ENCODE measurements at places on chromosomes 11 and 22.

DNA sequence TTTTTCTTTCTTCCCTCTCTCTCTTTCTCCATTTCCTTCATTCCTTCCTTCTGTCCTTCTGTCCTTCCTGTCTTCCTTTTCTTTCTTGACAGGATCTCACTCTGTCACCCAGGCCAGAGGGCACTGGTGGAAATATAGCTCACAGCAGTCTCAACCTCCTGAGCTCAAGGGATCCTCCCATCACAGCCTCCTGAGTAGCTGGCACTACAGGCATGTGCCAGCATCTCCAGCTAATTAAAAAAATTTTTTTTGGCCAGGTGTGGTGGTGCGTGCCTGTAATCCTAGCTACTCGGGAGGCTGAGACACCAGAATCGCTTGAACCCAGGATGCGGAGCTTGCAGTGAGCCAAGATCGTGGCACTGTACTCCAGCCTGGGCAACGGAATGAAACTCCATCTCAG lies 4.8 kb upstream of the DUSP8 start:
- DNase-seq: no peak

DNA sequence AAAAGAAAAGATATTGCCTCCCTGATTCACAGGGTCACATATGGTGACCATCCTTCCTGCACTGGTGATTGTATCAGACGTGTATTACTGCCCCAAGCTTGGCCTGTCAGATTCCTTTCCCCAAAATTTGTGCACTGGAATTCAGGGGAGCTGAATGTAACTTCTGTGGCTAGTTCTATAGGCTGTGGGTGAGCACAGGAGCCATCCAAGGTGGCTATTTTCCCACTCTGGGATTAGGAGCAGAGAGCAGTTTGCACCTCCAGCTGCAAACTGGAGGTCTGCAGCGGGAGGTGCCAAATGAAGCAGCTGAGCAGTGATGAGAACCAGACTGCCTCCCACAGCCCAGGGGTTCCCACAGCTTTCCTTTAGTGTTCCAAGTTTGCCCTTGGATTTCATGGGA lies 124.2 kb upstream of the PITPNB start:
- DNase-seq: no peak

DNA sequence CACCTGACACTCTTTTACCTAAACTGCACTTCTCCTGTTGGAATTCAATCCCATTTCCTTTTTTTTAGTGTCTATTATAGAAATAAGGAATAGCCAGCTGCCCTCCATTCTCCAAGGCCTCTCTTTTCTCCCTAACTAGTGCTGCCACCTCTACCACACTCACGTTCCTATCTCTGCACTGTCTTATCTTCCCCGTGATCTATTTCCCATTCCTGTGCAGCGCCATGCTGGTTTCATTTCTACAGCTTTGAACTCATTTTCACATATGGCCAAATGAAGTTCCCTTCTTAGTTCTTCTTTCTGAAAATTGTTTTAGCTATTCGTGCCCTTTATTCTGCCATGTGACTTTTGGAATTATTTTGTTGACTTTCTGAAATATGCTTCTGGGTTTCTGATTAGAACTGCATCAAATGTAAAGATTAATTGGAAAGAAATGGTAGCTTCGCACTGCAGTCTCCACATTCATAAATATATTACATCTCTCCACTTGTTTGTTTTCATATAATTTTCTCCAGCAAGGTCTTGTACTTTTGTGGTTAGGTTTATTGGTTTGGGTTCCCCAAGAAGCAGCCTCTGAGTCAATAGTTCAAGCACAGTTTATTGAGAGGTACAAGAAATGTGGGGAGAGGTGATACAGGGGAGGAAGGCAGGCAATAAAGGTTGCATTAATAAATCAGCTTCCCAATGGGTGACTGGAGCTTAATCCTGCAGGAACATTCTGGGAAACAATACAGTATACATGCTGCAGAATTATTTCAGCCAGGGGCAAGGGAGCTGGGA lies 43.7 kb upstream of the DRD2 start:
- no peak for DNase-seq

DNA sequence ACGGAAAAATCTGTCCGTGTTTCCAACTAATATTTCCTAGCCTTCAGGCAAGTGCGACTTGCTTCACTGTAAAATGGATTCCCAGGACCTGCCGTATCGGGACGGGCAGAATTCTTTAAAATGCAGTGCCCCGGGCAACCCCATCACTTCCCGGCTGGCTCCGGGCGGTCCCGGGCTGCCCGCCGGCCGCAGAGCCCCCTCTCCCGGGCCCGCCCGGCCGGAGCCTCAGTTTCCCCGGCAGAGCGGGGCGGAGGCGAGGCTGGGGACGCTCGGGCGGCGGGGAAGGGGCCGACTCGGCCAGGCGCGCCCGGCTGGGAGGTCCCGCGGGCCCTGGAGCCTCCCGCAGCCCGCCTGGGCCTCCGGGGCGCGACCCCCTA lies 84.2 kb upstream of the WNT7B start:
- no peak for DNase-seq

- DNase-seq: no peak
Measured at GRCh38 chr11:69650832-69651344, 9.9 kb downstream of the CCND1 start.

DNA sequence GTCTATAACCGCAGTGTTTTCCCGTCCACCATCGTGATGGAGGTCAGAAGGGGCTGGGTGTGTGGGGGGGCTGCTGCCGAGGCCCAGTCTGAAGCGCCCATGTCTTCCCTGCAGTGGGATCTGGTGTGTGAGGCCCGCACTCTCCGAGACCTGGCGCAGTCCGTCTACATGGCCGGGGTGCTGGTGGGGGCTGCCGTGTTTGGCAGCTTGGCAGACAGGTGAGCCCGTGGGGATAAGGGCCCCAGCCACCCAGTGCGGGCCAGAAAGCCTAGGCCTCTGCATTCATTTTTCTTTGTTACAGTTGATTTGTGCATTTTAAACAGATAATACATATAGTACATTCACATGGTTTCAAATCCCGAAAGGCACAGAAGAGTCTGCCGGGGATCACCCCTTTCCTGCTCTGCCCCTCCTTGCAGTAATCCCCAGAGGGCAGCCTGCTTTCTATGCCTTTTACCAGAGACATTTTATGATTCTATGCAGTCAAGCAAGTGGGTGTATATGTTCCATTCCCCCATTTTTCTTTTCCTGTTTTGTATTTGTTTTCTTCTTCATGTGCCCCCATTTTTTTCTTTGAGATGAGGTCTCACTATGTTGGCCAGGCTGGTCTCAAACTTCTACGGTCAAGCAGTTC lies 32.6 kb downstream of the CAPN1 start:
- no peak for DNase-seq

- DNase-seq: no peak
Measured at GRCh38 chr11:64286801-64287159, 1.1 kb downstream of the GPR137 start.

GRCh38 chr11:44877571-44878497 lies 72.8 kb downstream of the TP53I11 start:
- no peak for DNase-seq

DNA sequence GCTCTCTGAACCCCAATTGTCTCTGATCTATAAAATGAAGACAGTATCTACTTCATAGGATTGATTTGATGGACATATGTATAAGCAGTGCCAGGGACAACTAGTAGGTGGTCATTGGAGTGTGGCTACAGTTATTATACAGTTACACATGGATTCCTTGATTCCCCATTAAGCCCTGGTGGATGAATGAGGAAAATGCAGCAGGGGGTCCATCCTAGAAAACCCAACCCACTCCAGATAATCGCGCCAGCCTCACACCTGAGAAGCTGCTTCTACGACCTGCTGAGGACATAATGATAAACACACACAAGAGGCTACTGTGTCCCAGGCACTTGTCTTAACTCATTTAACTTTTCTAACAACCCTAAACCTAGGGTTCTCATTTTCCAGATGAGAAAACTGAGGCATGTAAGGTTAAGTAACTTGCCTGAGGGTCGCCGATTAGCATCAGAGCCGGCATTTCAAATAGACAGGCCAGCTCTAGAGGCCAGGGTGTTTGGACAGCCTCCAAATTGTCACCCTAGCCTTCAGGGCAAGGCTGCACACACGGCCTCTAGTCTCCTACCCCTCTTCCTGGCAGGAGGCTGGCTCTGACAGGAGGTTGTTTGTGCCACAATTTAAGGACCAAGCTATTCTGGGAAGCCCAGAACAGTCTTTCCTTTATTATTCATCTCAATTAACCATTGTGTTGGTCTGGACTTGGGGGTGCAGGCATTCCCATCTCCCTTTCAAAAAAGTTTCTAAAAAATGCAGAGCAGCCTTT lies 3.8 kb upstream of the C11orf91 start:
- DNase-seq: no peak

DNA sequence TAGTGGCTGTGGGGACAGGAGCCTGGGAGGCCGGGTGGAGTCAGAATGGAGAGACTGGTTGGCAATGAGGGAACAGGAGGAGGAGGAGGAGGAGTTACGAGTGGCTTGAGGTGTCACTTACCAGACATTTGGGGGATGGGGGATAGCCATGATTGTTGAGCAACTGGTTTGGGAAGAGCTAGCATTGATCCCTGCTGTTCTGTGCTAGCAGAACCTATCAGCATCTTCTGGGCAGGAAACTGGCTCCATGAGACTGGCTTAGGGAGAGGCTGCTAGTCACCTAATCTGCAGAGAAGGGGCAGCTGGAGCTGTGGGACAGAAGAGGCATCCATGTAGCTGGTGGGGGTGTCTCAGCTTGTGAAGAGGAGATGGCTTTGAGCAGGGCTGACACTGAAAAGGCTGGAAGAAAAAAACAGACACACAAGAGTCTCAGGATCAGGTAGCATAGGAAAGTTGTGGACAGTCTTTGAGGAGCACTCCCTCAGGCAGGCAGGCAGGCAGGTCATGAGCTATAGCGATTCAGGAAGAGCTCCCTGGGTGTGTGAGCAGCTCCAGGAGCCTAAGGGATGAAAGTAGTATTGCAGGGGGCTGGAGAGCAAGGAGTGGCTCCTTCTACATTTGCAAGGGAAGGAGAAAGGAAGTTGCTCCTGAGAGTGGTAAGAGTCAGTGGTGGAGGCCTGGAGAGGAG lies 22.3 kb downstream of the PIK3IP1 start:
- no peak for DNase-seq

- no peak for DNase-seq
Measured at GRCh38 chr22:49779211-49779610, 48.5 kb downstream of the BRD1 start.

DNA sequence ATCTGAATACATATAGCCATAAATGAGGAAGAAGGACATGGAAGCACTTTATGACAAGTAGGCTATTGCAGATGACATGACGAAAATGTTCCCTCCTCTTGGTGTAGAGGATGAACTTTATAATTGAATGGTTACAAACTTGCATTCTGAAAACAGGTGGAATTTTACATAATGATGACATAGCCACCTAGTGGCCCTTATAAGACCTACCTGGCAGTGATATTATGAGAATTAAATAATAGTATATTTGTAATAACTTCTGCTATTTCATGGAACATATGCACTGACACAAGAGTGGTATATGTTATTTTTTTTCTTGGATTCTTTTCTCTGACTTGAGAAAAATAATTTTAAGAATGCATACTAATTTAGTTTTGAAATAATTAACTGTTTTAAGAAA lies 22.9 kb downstream of the TRIM22 start:
- DNase-seq: no peak

- DNase-seq: no peak
Measured at GRCh38 chr11:76885390-76886097, 24.8 kb downstream of the ACER3 start.

GRCh38 chr22:42317691-42318547 lies 47.5 kb upstream of the TCF20 start:
- DNase-seq: peak; percentile 62

GRCh38 chr22:30056015-30056414 lies 24.2 kb upstream of the HORMAD2 start:
- DNase-seq: no peak

DNA sequence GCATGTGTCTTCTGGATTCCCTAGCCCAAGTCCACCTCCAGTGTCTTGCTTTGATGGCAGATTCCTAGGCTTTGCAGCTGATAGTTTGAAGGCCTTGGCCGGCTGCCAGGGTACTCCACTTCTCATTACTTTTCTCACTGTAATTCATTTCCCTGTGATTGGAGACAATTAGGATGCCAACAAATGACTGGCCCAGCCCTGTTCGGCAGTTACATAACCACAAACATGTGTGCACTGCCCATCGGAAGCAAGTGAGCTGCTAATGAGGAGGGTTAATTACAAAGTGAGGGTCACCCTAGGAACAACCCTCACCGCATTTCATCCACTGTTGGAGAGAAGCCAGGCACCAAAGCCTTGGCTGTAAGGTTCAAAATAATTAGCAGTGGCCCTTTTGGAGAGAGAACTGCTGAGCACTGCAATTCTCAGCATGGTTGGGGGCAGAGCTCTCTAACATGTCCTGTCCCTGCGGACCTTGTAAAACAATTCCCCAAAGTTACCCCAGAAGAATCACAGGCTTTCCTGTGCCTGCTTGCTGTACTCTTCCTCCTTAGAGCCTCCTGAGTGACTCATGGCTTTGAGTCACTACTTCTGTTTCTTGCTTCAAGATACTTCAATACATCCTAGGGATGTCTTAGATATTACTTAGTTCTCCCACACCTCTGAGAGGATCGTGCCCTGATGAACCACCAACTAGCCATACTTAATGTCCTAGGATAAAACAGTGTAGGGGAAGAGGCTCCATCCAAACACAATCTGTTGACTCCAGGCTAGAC lies 109.7 kb upstream of the GALNT18 start:
- peak; percentile 48 for DNase-seq

DNA sequence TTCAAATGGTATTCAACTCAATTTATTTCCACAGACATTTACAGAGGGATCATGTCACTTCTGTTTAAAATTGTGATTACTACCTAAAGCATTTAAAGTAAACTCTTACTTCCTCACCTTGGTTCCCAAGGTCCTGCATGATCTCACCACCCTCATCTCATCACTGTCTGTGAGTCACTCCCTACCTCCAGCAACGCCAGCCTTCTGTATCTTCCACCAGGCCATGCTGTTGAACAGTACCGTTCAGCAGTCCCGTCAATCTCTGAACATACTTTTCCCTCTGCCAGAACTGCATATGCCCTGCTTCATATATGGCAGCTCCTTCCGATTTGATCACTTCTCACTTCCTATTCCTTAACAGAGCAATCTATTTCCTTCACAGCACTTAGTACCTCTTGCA lies 2.0 kb downstream of the FBXO3 start:
- no peak for DNase-seq

DNA sequence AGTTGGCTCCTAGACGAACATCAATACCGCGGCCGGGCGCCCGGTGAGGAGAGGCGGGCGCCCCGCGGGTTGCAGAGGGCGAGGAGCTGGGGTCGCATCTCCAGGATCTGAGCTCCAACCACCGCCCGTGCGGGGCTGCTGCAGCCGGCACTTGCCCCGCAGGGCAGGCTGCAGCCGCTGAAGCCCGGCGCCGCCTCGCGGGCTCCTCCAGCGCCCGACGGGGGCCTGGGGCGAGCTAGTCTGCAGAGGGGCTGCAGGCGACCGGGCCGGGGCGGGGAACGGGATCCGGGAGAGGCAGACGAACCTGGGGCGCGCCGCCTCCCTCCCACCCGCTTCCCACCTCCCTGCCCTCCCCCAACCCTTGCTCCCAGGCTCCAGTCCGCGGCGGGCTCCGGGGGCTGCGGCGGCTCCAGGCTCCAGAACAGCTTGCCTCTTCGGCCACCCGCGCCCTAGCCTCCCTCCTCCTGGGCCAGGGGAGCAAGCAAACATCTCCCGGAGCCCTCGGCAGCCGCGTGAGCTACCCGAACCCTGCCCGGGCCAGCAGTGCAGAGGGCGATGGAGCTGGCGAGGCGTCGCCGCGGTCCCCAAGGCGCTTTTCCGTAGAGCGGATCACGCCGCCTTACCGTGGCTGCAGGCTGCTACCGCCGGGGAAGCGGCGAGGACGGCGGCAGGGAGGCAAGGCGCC lies 802 bp downstream of the TENM4 start:
- DNase-seq: no peak

- DNase-seq: no peak
Measured at GRCh38 chr11:11635443-11635842, 13.6 kb upstream of the GALNT18 start.

Measured in dorsolateral prefrontal cortex (tissue), 122 donors.